Activated T-helper 9 cell treated with anti-CD3 and anti-CD28 coated beads, Interleukin-2, amount 50 U/mL, for 16 hours (primary cell): ENCODE measurements at places on chromosomes 1 and 21.

GRCh38 chr1:7941437-7941793, 776 bp upstream of the TNFRSF9 start:
- no peak for DNase-seq

DNA sequence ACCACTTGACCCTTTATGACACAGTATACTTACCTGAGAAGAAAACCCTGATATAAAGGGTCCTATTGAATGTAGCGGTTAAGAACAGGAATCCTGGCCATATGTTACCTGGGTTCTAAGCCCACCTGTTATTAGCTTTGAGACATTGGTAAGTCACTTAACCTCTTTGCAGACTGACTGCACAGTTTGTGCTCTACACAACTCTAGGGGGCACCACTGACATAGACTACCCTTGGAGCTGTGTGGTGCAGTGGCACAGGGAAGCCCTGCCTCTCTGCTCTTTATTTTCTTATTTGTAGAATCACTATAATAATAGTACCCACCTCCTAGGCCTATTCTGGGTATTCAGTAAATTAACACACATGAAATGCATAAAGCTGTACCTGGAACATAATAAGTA, 165.6 kb downstream of the C1orf94 start:
- DNase-seq = no peak

GRCh38 chr1:6329851-6330250, 63.7 kb downstream of the ACOT7 start:
- DNase-seq = no peak

GRCh38 chr1:248703674-248704073, 1.1 kb upstream of the OR14I1 start:
- DNase-seq = no peak

DNA sequence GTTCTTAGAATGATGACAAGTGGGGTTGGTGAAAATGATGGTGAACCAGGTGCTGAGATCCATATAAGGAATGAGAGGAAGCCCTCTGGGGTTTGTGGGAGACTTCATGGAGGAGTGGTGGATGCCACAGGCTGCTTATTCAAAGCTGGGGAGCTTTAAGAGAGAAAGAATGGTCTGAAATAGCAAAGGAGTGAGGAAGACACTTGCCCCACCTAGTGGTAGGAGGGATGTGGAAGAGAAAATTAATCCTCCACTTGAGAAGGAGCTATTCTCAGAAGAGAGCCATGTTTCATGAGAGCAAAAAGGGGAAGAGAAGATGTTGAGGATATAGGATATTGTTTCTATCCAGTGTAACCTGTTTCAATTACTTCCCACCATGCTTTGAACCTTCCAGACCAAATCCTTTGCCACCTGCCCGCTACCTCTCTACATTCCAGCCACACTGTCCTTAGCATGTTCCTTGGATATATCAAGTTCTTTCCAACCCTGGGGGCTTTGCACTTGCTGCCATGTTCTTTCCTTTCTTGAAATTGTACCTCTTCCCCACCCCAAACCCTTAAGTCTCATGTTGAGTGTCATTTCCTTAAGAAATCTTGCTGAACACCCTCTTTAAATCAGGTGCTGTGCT, 19.6 kb upstream of the ZNF648 start:
- DNase-seq = no peak

DNA sequence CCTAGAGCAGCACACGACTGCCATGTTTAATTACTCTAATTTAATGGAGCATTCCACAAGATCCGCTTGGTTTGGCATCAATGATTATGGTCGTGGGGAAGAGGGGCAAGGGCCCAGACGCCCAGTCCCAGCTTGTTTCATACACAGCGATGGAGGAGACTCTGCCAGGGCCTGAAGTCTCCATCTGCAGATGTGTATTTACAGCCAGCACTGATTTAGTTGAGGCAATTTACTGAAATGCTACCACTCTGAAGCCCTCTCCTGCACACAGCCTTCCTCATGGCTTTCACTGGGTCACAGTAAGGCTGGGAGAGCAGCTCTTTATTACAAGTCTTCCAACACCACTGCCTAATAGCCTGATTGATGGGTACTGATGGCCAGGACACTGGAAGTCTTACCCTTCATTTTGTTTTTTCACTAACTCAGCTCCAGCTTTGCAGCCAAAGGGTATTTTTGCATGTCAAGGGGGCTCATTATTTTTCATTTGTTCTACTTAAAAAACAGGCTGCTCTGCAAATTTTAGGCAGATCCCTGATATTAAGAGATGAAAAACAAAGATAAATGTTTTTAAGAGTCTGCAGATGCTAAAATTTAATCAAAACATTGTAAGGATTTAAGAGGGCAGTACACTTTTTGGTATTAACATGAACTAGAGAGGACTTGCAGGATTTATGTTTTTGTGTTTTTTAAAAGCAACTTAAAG, 236.3 kb downstream of the SIPA1L2 start:
- no peak for DNase-seq
